ENCODE measurements at places on chromosomes 2 and 18.
A peak's percentile ranks its signal among the peaks of the same experiment; 100 is the strongest.

GRCh38 chr2:159933727-159934049 lies 128.7 kb downstream of the PLA2R1 start:
- no peak for DNase-seq

- DNase-seq = no peak
Measured at GRCh38 chr18:34972765-34973414, 68.3 kb upstream of the MAPRE2 start.

- DNase-seq = peak; percentile 52
Measured at GRCh38 chr2:206981739-206982340, 42.5 kb downstream of the CPO start.

GRCh38 chr18:9082711-9083510 lies 19.6 kb upstream of the NDUFV2 start:
- DNase-seq = peak; percentile 33

DNA sequence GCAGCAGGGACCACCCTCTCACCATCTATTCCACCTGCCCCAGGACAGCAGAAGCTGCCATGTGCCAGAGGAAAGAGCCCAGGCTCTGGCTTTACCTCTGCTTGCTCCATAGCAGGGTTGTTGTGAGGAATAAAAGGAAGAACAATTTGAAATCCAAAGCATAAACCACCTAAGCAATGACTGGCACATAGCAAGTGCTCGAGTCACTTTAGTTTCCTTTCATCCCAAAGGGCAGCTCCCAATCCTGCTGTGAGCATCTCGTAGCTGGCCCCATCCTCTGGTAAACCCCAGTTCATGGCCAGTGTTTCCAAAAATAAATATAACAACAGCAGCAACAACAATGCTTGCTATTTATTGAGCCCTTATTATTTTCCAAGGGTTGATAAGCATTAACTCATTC lies 923.5 kb downstream of the EPHA4 start:
- DNase-seq = no peak

DNA sequence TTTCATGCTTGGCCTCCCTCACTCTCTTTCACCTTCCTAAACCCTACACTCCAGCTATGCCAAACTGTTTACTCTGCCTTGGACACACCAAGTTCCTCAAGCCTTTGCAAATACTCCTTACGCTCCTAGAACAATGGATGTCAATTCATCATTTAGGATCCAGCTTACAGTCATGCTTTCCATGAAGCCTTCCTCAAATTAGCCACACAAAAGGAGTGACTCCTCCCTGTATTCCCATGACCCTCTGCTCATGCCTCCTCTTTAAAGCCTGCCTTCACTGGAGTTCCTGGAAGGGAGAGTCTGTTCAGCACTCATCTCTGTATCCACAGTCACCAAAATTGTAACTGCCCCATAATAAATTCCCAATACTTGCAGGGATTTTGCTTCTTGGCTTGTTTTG lies 721 bp upstream of the EHD3 start:
- DNase-seq = no peak

- peak; percentile 14 for DNase-seq
Measured at GRCh38 chr2:239944694-239945551, 80.2 kb downstream of the NDUFA10 start.

Data from activated naive CD4-positive, alpha-beta T cell treated with anti-CD3 and anti-CD28 coated beads, Interleukin-2, amount 50 U/mL, for 16 hours (primary cell).